Renal cortex interstitium (tissue), 15 donors: ENCODE measurements at places on chromosomes 2 and 18. TPM values are rescaled to one million over a fixed set of nuclear protein-coding genes. Genes with fewer than 3 reads are reported as not detected.
A peak's percentile ranks its signal among the peaks of the same experiment; 100 is the strongest.

- peak; percentile 59 for DNase-seq
Measured at GRCh38 chr2:34012715-34013302, 413.7 kb upstream of the FAM98A start.

DNA sequence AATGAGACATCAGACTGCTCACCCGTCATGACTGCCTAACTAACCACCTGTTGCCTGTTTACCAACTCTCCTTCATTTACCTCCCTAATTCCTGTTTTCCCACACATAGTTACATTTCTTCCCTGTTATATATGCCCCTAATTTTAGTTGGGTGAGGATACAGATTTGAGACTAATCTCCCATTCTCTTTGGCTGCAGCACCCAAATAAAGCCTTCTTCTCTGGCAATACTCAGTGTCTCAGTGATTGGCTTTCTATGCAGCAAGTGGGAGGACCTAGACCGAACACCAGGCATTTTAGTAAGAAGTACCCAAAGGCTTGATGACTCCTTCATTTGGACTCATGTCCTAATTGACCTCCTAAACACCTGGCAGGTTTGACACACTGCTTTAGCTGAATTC is 147.2 kb downstream of the TRIB2 start:
- no peak for DNase-seq

DNA sequence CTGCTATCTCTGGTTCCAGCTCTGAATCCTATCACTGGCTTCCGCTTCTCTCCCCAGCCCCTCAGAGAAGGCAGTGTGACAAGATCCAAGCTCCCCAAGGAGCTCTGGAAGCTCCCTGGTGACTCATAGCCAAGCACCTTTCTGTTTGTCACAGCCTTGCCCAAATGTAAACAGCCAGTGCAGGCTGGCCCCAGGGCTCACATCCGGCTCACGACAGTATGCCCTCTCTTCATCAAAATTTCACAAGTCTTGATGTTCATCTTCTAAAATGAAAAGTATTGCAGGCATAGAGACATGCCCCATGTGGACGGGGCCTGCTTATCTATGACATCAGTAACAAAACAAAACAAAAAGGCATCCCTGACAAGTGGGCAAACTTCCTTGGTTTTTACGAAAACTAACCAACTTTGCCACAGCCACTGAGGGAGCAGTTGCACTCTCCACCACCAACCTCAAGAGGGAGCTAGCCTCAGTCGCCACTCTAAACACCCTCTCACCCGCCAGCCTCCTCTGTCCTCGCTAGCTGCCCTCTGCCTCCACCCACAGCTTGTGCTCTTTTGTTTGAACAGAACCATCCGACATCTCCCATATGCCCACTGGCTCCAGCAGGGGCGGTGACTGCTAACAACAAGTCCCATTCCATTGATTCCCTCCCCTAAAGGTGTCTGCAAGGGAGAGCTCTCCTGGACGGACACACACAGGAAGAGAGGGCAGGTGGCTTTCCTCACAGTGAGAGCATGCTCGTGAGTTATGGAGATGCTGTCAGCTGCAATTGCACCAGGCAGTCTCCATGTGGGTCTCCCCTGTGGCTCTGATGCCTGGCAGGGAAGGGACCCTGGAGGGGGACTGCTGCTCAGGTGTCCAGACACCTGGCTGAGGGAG is 71.0 kb upstream of the DAPL1 start:
- no peak for DNase-seq

Gene NTSR2
- not detected for polyA plus RNA-seq

- DNase-seq, result no peak
Measured at GRCh38 chr2:192901446-192901845, 706.7 kb upstream of the TMEFF2 start.
